ENCODE measurements at places on chromosomes 5 and 9.

- DNase-seq = no peak
Observed at GRCh38 chr5:55108661-55109060, 6.2 kb downstream of the GZMA start.

GRCh38 chr5:25330721-25331120, 685.9 kb upstream of the CDH10 start:
- DNase-seq = no peak

GRCh38 chr5:95241635-95242034, 43.3 kb downstream of the MCTP1 start:
- no peak for DNase-seq

DNA sequence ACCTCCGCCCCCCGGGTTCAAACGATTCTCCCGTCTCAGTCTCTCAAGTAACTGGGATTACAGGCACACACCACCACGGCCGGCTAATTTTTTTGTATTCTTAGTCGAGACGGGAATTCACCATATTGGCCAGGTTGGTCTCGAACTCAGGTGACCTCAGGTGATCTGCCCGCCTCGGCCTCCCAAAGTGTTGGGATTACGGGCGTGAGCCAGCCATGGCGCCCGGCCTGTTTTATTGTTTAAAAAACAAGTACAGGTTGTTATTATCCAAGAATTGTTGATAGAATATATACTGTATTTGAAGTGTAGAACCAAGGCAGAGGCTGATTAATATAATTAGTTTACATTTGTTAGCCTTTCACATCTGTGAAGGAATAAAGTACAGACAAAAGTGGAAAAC, 8.9 kb downstream of the PARP8 start:
- DNase-seq = no peak

- no peak for DNase-seq
Observed at GRCh38 chr9:72041775-72042194, 18.6 kb downstream of the C9orf57 start.

DNA sequence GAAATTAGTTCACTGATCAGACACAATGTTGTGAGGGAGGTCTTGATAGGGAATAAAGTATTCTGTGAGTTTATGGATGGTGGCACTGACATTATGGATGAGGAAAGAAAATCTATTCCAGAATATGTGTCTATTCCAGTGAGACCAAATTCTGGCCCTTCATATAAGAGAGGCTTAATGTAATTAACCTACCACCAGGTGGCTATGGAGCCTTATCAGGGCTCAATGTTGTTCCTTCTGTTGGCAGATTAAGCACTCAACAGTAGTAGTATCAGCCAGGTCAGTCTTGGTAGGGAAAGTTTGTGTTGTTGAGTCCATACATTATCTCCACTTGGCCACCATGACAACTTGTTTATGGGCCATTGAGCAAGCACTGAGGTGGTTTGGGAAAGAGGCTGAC, 41.7 kb upstream of the BARX1 start:
- no peak for DNase-seq

GRCh38 chr9:32956606-32957005, 44.8 kb downstream of the APTX start:
- no peak for DNase-seq

DNA sequence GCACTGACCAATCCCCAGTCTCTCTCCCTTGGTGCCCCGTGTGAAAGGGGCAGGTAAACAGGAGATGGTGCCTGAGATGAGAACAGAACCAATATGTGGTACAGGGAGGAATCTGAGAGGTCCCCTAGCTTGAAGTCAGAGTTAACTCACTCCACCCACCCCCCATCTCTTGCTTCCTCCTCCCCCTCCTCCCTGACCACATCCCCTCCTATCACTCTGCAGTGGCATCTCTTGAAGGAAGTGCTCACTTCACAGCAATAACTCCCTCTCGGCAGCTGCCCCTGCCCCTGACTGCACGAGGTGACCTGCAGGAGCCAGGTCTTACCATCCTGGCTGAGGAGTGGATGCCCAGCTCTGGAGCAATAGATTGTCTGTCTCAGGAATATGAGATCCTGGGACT, 224.0 kb downstream of the GAS1 start:
- no peak for DNase-seq

GRCh38 chr9:69555802-69556201, 116.4 kb downstream of the APBA1 start:
- DNase-seq = no peak

GRCh38 chr9:8278048-8278447, 478.5 kb upstream of the DMAC1 start:
- no peak for DNase-seq

- no peak for DNase-seq
Observed at GRCh38 chr5:10793785-10794184, 32.8 kb upstream of the DAP start.

GRCh38 chr5:57718155-57718554, 235.5 kb upstream of the ACTBL2 start:
- DNase-seq = no peak

GRCh38 chr5:170152767-170153166, 47.1 kb downstream of the FOXI1 start:
- no peak for DNase-seq

GRCh38 chr5:177498013-177498787, 796 bp upstream of the PDLIM7 start:
- DNase-seq = no peak

- DNase-seq = no peak
Observed at GRCh38 chr9:72665421-72665820, 144.0 kb downstream of the TMC1 start.

GRCh38 chr9:106479679-106480078, 383.3 kb upstream of the ZNF462 start:
- no peak for DNase-seq

GRCh38 chr5:31251032-31251431, 57.5 kb downstream of the CDH6 start:
- DNase-seq = no peak

DNA sequence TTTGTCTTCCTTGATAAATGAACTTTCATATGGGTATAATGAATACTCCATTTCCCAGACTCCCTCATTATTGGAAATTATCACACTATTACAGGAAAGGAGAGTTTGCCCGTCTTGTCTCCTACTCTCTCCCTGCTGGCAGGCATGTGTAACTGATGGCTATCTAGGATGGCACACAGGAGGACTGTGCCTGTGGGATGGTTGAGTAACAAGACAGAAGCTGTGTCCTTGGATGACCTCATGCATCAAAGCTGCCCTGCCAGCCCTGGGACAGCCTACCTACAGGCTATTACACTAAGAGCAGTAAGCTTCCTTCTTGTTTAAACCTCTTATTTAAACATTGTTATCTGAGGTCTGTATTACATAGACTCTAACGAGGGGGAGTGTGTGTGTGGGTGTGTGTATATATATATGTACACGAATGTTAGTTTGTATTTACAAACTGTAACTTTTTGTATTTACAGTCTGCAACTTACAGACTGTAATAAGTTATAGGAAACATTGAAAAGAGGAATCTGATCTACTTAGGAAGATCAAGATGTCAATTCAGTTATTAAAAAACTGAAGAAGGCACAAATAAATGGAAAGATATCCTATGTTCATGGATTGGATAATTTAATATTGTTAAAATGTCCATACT, 247.6 kb upstream of the ACO1 start:
- no peak for DNase-seq

DNA sequence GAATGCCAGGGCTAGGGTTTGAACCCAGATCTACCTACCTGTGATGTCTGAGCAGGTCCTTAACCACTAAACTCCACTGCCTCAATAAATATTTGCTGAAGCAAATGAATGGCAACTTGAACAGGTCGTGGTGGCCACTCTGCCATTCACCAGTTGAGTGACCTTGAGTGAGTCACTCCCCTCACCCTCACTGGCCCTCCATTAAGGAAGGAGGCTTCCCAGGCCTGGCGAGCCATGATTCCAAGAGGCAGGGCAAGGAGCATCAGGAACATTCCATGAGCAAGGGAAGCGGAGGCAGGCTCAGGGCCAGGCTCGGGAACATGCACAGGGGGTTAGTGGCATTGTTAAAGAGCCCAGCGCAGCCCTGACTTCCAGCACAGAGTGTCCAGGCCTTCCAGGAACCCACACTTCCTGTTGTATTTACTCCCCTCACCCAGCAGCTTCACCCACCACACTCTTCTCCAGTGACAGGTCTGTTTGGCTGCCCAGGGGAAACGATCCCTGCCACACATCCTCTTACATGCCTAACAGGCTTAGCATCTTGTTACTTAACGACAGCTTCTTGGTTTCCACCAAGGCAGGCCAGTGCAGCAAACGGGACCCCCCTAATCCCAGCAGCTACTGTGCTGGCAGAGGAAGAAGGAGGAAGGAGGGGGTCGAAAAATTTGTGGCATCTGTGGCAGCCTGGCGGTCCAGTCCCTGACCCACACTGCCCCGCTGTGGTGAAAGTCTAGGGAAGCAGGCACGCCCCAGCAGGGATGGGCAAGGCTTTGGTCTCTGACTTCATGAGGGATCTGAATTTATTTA, 43.7 kb upstream of the TTC1 start:
- DNase-seq = no peak

DNA sequence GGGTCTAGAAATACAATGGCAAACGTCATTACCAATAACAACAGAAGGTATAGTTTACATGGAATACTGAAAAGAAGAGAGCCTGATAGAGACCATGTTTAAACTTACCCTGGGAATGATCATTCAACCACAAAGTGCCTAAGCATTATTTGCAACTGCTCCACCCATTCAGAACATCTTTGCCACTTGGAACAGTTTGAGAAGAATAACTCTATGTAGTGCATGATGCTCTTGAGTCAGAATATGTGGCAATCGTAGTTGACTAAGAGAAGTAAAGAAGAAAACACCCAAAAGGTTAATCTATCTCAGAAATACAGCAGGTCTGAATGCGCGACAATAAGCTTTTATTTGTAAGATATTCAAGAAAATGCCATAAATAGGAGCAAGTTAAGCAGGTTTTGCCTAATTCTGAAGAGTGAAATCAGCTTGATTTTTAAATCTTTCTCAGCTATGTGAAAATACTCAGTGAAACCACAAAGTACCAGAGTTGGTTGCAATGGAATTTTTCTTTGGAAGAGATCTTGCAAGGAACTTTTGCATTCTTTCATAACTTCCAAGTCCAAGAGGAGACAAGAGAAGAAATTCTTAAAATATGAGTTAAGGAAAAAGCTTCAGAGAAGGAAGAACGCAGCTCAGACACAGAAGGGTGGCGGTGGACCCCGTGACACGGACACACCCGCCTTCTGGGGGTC, 64.3 kb downstream of the HABP4 start:
- DNase-seq = no peak

DNA sequence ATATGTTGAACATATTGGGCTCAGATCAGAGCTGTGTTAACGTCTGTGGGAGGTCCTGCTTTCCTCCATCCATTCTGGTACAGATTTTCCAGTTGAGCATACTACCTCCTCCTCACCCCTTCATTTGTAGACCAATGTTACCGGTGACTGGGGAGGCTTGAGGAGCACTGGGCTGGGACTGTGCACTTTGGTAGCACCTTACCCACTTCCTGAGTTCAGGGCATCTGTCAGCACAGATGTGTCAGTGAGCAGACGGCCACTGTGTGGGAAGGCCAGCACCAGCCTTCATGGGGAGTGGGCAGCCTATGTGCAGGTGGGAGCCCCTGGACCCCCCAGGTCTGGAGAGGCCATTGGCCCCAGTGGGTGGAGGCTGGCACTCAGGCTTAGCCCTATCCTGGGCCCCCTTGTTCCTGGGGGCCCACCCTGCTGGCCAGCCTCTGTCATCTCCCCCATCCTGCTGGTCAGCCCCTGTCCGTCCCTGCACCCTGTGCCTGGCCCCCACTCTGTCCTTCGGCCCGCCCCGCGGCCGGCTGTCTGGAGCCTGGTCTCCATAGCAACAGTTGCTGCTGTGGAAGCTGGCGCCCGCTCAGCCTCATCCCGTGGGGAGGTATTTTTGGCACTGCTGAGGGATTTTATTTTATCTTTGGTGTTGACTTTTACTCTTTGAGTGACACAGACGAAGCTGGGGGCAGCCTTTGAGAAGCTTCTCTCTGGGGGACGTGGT, 21.3 kb downstream of the WNK2 start:
- DNase-seq = no peak

DNA sequence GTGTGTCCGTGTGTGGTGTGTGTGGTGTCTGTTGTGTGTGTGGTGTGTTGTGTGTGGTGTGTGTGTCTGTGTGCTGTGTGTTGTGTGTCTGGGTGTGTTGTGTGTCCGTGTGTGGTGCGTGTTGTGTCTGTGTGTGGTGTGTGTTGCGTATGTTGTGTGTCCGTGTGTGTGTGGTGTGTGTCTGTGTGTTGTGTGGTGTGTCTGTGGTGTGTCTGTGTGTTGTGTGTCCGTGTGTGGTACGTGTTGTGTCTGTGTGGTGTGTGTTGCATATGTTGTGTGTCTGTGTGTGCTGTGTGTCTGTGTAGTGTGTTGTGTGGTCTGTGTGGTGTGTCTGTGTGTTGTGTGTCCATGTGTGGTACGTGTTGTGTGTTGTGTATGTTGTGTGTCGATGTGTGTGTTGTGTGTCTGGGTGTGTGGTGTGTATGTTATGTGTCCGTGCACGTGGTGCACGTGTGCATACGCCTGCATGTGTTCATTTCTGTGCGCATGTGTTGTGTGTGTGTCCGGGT, 72.3 kb downstream of the KCNT1 start:
- DNase-seq = no peak

- DNase-seq = no peak
Observed at GRCh38 chr5:36177154-36177553, 25.2 kb downstream of the SKP2 start.

All from stimulated activated CD4-positive, alpha-beta T cell treated with anti-CD3 and anti-CD28 coated beads, Interleukin-15, amount 100 ng/mL, for 1 hour (primary cell).